ENCODE measurements at places on chromosomes 3 and 15. TPM values are rescaled to one million over a fixed set of nuclear protein-coding genes. Genes with fewer than 3 reads are reported as not detected.

Gene SCAANT1
- total RNA-seq: not detected

Gene TMEM44
- total RNA-seq: 15.1 TPM

Gene ZNF502
- total RNA-seq: 4.2 TPM

Gene CCR9
- total RNA-seq: not detected

Gene DZIP3
- total RNA-seq: 8.9 TPM

Gene BTLA
- total RNA-seq: not detected

Gene ZNF860
- 0.38 TPM for total RNA-seq

Gene RBPMS2
- total RNA-seq: 1.5 TPM

Gene RPP14
- 8.6 TPM for total RNA-seq

Gene CPN2
- not detected for total RNA-seq

Gene SKOR1
- total RNA-seq: 2.8 TPM

Gene CIDEC
- total RNA-seq: 931 TPM

Gene RNU5B-1
- total RNA-seq: not detected

Gene EXD1
- not detected for total RNA-seq

Gene PARP16
- total RNA-seq: 13.4 TPM

Gene PROS1
- 56.9 TPM for total RNA-seq

Gene TRIM42
- not detected for total RNA-seq

Gene TF
- total RNA-seq: 119 TPM

Gene NEDD4
- 17.0 TPM for total RNA-seq

Gene KCNH8
- total RNA-seq: not detected

Gene DGKG
- 2.4 TPM for total RNA-seq

Gene CSPG4
- 183 TPM for total RNA-seq

Gene HHLA2
- total RNA-seq: not detected

Gene SLC24A5
- not detected for total RNA-seq

Gene TM4SF18
- 19.4 TPM for total RNA-seq

Gene ISLR
- total RNA-seq: 75.5 TPM

Gene SENP7
- 29.8 TPM for total RNA-seq

Gene PAQR5
- total RNA-seq: 2.6 TPM

Gene LHFPL4
- not detected for total RNA-seq

Gene GOLGA8T
- not detected for total RNA-seq

Gene CHDH
- 0.66 TPM for total RNA-seq

Gene RCCD1
- 4.2 TPM for total RNA-seq

Gene SELENOK
- 42.2 TPM for total RNA-seq

Gene HDC
- 1.4 TPM for total RNA-seq

Gene COL8A1
- 12.2 TPM for total RNA-seq

Gene ECE2
- not detected for total RNA-seq

Gene SLC38A3
- total RNA-seq: not detected

Gene SLCO3A1
- 12.8 TPM for total RNA-seq

Gene DPPA4
- not detected for total RNA-seq

Gene KLHL25
- total RNA-seq: 12.3 TPM
